ENCODE measurements at places on chromosomes 12 and 14.

DNA sequence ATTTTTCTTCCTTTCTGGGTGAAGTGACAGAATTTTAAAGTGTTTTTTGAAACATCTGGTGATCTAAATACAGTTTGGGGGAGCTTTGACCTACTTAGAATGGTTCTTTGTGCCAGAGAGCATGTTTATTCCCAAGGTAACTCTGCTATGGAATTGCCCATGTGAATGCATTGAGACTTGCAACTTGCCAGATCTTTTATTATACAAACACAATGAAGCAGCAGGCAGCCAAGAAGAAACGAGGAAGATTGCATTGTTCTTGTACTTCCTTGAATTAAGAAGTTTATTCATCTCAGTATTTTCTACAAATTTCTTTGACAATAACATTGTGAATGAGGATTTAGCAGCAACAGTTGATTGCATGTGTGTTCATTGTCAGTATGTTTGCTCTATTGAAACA, 55.5 kb downstream of the FGD4 start:
- no peak for DNase-seq

DNA sequence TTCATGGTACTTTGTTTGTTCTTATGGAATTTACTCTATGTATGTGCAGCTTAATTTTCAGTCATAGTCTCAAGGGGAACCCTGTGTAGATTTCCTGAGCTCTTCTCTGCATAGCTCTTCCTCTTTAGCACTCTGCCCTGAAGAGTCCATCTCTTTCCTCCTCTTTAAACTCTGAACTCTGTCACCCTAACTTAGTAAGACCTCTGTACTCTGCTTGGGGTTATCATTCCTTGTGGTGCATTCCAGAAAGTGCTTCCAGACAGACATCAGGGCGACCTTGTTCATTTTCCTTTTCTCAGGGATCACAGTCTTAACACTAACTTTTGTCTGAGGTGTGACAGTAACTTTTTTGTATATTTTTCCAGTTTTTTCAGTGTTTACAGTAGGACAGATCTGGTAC, 179.3 kb downstream of the RAD51B start:
- DNase-seq, result no peak

DNA sequence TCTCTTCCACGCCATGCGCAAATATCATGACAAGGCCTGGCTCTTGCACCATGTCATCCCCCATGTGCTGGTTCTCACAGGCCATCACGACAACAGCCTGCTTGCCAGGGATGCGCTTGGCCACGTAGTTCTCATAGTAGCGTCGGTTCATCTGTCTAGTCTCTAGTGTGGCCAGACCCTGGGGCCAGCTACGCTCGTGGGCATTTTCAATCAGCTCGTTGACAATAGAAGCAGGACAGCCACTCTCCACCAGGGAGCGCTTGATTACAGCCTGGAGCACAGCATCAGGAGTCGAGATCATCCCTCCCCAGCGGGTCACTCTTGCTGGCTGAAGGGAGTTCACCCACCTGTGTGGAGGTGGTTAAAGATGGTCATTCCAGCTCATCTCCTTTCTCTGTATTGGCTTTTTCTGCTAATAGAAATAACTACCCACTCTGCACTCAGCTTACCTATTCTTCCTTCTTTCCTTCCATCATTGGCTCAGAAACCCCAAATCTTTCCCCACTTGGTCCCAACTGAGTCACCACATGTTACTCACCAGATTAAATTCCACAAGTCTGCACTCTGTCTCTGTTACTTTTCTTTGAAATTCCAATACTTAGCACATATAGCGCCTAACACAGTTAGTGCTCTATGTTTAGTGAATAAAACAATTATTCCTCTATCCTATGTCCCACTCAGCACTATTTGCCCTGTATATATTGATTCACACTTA, 15.1 kb downstream of the RNF41 start:
- DNase-seq, result no peak

- peak; percentile 49 for DNase-seq
Observed at GRCh38 chr12:63068857-63069442, 82.1 kb downstream of the AVPR1A start.

DNA sequence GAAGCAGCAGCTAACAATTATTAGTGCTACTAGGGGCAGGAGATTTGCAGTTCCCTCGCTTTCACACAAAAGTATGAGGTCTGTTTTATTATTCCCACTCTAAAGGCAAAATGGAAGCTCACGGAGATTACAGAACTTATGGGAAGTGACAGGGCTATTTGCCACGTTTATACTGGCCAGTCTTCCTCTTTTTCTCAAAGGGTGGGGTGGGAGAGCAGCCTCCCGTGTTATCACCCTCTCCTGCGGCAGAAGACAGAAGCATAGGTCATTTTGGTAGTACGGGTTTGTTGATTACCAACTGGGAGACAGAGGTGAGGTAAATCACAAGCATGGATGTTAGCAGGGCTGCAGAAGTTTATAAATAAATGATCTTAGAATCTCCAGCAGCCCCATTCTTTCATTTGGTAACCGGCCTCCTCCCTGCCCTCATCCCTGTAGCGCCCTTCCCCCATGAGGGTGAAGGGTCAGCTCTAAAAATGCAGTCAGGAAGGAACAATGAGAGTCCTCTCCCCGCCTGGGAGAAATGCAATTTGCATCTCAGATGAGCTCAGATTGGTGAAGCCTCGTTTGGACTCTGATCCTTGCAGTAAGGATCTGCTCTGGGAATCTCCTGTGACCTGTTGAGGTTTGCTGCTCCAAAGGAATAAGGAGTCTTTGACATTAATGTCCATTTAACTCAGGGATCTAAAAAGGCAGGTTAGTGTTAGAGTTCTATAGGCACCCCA, 44.7 kb upstream of the SINHCAF start:
- no peak for DNase-seq

GRCh38 chr14:101113835-101114725, 210.6 kb upstream of the RTL1 start:
- no peak for DNase-seq

- DNase-seq, result no peak
Observed at GRCh38 chr12:109624467-109624866, 50.9 kb downstream of the MVK start.

DNA sequence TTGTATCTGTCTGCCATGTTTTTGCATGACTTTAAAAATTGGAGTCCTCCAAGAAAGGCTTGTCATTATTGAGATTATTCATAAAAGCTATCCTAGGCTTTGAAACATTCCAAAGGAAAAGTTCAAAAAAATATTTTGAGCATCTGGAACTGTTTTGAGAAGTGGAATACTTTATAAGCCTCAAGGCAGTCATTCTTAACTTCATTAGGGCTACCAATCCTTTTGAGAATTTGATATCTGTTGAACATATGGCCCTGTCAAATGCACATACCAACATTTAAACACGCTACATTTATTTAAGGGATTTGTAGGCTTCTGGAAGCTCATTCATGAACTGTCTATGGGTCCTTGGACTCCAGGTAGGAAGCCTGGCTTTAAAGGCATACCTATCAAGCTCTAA, 77.0 kb downstream of the TMEM117 start:
- no peak for DNase-seq

GRCh38 chr14:24669651-24670050, 35.7 kb upstream of the GZMB start:
- DNase-seq, result no peak

DNA sequence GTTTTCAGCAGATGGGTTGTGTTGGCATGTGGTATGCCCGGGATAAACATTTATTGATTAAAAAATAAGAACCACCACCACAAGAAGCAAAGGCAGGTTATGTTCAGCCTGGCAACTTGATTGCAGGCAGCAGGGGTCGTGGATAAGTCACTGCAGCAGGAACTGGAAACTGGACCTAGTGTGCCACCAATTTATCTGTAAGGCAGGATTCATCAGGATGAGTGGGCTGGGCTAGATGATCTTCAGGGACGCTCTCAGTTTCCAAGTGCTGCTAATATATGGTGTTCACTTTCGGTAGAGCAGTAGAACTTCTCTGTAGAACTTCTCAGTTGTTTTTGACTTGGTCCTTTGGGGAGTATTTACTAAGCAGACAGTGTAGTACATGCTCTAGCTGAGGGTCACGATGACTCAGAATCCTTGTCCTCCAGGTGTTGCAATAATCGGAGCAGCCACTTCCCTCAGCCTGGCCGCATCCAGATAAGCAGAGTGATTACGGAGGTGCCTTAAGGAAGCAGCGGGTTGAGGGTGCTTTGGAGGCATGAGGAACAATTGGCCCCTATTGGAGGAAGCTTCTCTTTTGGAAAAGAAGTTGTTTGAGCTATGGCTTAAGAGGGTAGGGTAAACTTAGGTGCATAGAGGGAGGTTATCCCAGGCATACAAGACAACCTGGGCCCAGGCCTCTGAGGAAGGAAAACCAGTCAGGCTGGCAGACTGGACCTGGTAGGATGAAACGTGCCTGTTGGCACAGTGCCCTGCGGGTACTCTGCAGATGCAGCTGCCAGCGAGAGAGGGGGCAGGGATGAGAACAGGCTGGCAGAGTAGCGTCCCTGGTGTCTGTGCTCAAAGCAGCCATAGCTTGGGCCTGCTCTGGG, 104.0 kb downstream of the GPR135 start:
- DNase-seq, result no peak

- DNase-seq, result no peak
Observed at GRCh38 chr12:121678716-121679300, 9.4 kb upstream of the MORN3 start.

GRCh38 chr14:72503696-72504368, 390.1 kb downstream of the DPF3 start:
- DNase-seq, result no peak

DNA sequence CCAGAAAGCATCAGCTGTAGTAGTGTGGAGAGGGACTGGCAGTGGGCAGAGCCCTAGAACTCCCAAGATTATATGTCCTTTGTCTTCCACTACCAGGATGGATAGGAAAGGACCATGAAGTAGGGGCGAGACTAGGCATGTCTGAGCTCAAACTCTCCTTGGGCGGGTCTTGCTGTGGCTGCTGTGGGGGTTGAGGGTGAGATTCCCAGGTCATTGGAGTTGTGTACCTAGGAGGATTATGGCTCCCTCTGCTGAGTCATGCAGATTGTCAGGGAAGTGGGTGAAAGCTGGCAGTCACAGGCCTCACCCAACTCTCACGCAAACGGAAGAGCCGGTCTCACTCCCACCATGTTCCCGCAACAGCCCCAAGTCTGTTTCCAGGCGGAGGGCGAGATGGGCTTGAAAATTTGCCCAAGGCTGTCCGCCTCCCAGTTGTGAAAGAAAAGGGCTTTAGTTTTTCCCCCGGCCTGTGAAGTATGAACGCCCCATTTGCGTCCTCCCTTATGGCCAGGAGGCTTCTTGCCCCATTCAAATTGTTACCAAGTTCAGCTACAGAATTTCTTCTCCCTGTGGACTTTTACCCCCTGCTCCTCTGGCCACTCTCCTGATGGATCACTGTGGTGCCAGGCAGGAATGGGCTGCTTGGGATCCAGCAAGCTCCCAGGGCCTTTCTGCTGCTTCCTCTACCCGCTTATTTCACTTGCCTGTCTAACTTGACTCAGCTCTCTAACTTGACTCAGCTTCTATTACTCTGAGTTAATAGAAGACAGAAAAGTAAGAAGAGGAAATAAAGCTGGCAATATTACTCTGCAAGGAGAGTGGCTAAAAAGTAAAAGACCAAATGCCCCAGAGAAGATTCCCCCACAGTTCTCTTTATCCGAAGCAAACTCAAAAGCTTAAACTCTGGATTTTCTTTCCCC, 159.3 kb downstream of the SLC2A13 start:
- DNase-seq, result no peak

DNA sequence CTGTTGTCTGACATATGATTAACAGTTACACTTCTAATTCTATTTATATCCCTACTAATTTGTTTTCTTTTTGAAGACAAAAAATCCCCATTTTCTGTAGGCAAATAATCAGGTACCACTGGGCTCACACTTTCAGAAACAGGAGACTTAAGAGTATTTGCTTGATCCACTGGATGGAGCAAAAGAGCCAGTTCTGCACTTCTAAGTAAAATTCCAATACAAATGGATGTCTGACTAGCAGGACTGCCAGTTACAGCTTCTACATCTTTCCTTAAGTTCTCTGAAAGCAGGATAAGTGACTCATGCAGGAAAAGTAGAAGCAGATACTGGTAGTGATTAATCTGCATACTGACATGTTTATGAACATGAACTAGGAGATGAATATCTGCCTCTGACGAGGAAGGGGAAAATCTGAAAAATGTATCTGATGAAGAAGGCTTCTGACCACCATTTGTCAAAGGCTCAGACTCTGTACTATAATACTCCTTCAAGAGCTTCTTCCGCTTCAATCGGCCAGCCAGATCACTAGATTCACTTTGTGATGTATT, 73.8 kb upstream of the ANKS1B start:
- DNase-seq, result peak; percentile 91

DNA sequence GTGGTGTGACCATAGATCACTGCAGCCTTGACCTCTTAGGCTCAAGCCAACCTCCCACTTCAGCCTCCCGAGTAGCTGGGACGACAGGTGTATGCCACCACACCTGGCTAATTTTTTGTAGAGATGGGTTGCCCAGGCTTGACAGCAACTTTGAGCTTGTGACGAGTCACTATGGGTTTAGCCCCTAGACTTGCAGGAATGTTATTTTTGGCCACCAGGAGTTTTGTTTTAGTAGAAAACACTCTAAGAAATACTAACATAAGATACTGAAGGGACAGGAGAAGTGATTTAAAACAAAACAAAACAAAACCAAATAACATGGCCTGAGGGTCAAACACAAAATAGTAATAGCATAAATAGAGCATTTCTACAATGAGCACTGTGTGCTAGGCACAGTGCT, 26.4 kb downstream of the SETD3 start:
- no peak for DNase-seq

DNA sequence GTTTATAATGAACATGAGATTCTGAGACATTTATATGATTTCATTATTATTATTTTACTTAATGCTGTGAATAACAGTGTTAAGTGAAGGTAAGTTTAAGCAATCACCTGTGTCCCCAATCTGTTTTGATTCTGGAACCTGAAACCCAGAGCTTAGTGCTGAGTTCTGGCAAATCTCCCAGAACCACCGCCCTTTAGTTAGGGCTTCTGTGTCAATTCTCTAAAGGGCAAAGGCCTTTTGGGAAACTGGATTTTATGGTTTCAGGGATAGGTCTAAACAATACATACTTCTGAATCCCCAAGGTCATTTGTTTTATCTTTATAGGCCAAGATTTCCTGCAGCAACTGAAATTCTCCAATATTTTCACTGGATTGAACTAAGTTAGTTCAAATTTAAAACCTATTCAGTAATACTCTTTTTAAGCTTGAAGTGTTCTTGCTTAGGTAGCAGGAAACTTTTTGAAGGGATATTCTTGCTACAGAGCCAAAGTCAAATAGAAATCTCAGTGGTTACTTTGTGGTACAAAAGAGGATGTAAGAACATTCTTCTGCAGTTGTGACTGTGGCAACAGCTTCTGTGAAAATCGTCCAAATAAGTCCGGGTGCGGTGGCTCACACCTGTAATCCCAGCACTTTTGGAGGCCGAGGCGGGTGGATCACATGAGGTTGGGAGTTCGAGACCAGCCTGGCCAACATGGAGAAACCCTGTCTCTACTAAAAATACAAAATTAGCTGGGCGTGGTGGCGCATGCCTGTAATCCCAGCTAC, 10.0 kb upstream of the PKP2 start:
- no peak for DNase-seq

GRCh38 chr12:47376927-47377326, 297.2 kb upstream of the AMIGO2 start:
- DNase-seq, result no peak
